ENCODE measurements at places on chromosomes 7 and 10. TPM values are rescaled to one million over a fixed set of nuclear protein-coding genes. Genes with fewer than 3 reads are reported as not detected.
A peak's percentile ranks its signal among the peaks of the same experiment; 100 is the strongest.

DNA sequence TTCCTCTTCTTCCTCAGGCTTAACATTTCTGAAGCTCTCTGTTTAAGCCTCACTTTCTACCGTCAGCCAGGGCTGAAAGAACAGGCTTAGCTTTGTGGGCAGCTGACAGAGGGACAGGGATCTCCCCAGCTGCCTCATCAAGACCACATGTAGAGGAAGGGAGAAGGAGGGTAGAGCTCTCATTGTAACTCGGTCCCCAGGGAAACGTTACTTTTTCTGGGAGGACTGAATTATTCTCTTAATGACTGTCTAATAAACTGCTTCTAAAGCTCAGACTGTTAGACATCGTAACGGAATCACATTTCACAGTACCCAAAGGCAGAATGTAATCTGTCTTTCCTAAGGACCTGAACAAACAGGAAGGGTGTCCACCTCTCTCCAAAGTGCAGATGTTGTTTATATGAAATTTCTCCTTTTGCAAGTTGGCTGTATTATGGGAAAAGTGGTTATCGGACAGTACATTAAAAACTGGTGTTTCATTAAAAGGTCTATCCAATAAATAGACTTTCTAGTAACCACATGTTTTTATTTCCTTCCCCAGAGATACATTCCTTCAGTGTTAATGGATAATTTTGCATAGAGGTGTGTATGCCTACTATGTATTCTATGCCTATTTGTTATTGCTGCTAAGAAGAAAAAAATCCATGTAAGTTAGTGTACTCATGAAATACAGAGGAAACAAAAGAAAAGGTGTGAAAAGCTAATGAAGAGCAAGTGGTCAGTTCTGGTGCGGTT is 144.2 kb downstream of the CTTNBP2 start:
- DNase-seq: peak; percentile 35
- H3K4me1 ChIP-seq: peaks cover 5% of the 10 kb centered on the region
- H3K27me3 ChIP-seq: no peaks in the 10 kb centered on the region
- no peak overlapping the region for H3K4me3 ChIP-seq
- no peaks in the 10 kb centered on the region for H3K36me3 ChIP-seq

- H3K4me1 ChIP-seq: no peaks in the 10 kb centered on the region
- H3K27ac ChIP-seq: no peak overlapping the region
- H3K36me3 ChIP-seq: no peaks in the 10 kb centered on the region
These were observed 36.6 kb upstream of the SAMD8 start for GRCh38 chr10:75074711-75075445.

DNA sequence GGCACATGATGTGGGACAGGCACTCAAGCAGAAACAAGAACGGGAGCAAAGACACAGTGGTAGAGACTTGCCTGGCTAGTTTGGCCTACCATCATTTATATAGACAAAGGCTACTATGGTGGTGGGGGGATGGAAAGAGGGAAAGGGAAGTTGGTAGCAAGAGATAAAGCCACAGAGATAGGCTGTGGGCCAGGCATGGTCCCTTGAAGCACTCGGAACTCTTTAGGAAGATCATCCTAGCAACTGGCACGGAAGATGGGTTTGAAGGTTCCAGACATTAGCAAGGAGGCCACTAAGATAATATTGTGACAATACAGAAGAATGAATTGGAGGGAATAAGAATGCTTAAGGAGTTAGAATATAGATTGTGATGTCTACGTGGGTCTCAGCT is 319.6 kb downstream of the ELMO1 start:
- peaks cover 6% of the 10 kb centered on the region for H3K4me1 ChIP-seq
- peak overlapping the region; percentile 43 for H3K27ac ChIP-seq
- DNase-seq: no peak
- H3K36me3 ChIP-seq: no peaks in the 10 kb centered on the region
- H3K27me3 ChIP-seq: no peaks in the 10 kb centered on the region

DNA sequence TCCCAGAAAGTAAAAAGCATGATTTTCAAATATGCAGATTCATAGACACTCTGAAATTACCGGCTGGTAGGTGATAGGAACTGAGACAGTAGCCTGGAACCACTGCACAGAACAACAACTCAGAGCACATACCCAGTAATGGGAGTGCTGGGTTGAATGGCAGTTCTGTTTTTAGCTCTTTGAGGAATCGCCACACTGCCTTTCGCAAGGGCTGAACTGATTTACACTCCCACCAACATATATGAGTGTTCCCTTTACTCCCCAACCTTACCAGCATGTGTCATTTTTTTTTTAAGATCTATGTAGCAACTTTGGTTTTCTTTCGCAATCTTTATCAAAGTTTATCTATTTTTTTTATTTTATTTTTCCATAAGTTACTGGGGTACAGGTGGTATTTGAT is 358.8 kb downstream of the CALN1 start:
- H3K4me1 ChIP-seq: no peaks in the 10 kb centered on the region
- no peak for DNase-seq
- no peaks in the 10 kb centered on the region for H3K36me3 ChIP-seq
- no peak overlapping the region for H3K4me3 ChIP-seq
- no peak overlapping the region for H3K27ac ChIP-seq

GRCh38 chr7:27169658-27170425 is 4.3 kb downstream of the HOXA10 start:
- H3K4me1 ChIP-seq: no peaks in the 10 kb centered on the region
- H3K27ac ChIP-seq: peak overlapping the region; percentile 94
- H3K27me3 ChIP-seq: no peaks in the 10 kb centered on the region
- no peaks in the 10 kb centered on the region for H3K36me3 ChIP-seq
- peak overlapping the region; percentile 71 for H3K4me3 ChIP-seq

PCDH15 gene
- total RNA-seq: not detected

EDRF1 gene
- 25.3 TPM for total RNA-seq

- no peaks in the 10 kb centered on the region for H3K4me1 ChIP-seq
- no peak overlapping the region for H3K27ac ChIP-seq
- no peak overlapping the region for H3K4me3 ChIP-seq
- no peaks in the 10 kb centered on the region for H3K27me3 ChIP-seq
- no peak for DNase-seq
These were observed 579.3 kb downstream of the SH2D4B start for GRCh38 chr10:81116990-81117389.

DNA sequence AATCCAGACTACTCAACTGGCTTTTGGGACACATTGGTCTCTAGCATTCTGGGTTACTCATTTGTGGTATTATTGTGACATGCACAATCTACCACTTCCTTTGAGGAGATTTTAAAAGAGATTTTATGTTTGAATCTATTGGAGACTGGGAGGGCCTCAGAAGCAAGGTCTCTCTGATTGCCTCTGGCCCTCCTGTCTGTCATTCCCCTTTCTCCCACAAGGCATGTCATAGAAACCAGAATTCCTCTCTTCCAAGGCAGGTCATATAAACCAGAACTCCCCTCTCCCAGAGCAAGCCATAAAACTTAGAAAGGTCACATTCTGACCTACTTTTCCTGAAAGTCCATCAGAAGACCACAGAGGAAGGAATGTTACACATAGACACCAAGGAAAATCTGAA is 777.7 kb downstream of the PHTF2 start:
- H3K4me3 ChIP-seq: no peak overlapping the region
- H3K4me1 ChIP-seq: no peaks in the 10 kb centered on the region

GRCh38 chr7:90689260-90689659 is 93.1 kb downstream of the CDK14 start:
- DNase-seq: no peak
- H3K27ac ChIP-seq: no peak overlapping the region
- no peaks in the 10 kb centered on the region for H3K36me3 ChIP-seq
- no peaks in the 10 kb centered on the region for H3K27me3 ChIP-seq
- H3K4me3 ChIP-seq: no peak overlapping the region
- H3K4me1 ChIP-seq: no peaks in the 10 kb centered on the region

ACTR3C gene
- 31.6 TPM for total RNA-seq

GLI3 gene
- total RNA-seq: 11.1 TPM

NPY gene
- total RNA-seq: not detected

DNA sequence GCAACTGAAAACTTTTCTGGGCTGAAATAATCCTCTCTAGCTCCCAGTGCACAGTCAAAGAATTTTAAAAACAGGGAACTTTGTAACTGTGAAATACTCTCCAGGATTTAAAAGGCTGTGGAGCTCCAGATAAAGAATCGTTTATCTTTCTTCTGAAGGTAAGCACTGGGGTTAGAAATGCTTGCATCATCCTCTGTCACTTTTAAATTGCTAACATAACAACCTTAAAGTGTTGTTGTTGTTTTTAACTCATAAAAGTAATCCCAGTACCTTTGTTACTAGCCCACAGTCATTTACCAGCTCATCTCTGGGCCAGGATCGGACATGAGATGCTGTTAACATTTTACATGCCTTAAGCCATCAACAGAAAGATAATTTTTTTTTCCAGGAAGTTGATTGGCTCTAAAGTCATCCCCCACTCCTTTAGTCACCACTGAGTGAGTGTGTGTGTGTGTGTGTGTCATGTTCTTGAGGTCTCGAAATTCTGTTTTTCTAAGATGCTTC is at the start of gene SLC39A12:
SLC39A12 (plus strand) TSS at position 51 of the 504 bp plus-strand sequence. CDS start 1,359 bp downstream, outside the sequence.
- no peak for DNase-seq
- H3K4me1 ChIP-seq: no peaks in the 10 kb centered on the region
- H3K4me3 ChIP-seq: no peak within 1 kb of the TSS
- no peak within 1 kb of the TSS for H3K27ac ChIP-seq

DNA sequence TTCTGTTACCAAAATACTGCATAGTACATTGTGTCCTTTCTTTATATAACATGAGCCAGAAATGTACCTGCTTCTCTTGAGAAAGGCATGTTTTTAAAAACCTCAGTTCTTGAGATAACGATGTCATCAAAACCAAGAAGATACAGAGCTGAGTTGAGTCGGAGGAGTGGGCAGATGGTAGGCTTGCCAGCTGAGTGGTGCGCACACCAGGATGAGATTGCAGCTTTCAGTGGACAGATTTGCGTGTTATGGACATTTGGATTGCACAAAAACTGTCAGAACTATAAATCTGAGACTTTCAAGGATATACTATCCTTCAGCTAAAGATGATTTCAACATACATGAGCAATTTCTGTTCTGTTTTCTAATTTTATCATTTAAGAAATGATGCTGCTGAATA is 25.0 kb downstream of the PRKAR2B start:
- H3K36me3 ChIP-seq: no peaks in the 10 kb centered on the region
- no peak for DNase-seq
- H3K27me3 ChIP-seq: no peaks in the 10 kb centered on the region
- no peak overlapping the region for H3K4me3 ChIP-seq
- no peak overlapping the region for H3K27ac ChIP-seq
